ENCODE measurements at places on chromosomes 12 and 14.

GRCh38 chr14:36346052-36346451, 25.6 kb upstream of the MBIP start:
- DNase-seq: peak; percentile 92

DNA sequence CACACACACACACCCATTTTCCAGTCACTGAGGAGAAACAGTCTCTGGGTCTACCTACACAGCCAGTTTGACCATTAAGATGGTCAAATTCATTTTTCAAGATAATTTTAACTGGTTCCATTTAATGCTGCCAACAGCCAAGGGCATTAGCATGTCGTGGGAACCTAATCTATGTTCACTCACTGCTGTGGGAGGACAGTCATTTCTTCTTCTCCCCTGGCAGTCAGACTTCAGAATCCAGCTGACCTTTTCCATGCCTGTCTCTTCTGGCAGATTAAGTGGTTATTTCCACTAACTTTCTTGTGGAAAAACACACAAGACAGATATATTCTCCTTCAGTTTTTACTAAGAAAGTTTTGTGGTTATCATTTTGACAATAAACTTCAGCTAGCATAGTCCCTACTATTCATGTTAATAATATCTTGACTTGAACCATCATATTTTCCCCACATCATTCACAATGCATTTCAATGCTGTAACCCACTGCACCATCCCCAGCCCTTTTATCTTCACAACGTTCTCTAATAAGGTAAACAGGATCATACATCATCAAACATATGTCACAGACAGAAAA, 82.2 kb downstream of the DAD1 start:
- DNase-seq: no peak

DNA sequence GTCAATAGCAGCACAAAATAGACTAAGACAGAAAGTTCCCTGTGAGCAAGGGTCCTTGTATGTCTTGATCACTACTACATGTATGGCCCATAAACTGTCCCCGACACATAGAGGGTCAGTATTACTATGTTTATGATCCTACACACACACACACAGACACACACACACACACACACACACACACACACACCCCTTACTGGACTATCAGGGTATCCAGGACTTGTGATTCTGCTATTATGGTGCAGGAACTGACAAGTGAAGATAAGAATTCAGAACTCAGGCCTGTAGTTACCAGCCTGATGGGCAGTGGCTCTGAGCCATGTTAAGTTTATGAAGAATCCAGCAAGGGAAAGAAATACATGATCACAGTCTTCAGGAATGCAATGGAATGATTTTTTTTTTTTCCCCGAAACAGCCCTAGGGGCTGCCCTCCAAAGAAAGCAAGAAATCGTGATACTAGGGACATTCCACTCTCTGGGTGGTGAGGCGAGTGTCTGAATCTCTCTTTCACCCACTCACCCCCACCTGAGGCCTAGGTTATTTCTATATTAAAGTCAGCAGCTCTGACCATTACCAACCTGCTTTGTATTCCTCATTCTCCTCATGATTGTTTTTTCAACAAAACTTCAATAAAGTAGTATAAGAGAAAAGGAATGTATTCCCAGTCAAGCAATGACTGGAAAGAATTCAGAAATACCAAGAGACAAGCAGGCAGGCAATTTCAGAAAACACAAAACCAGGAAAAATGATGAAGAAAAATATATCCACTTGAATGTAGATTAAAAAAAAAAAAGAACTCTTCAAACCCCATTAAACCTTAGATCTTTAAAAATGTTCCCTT, 105.8 kb downstream of the AVPR1A start:
- no peak for DNase-seq

DNA sequence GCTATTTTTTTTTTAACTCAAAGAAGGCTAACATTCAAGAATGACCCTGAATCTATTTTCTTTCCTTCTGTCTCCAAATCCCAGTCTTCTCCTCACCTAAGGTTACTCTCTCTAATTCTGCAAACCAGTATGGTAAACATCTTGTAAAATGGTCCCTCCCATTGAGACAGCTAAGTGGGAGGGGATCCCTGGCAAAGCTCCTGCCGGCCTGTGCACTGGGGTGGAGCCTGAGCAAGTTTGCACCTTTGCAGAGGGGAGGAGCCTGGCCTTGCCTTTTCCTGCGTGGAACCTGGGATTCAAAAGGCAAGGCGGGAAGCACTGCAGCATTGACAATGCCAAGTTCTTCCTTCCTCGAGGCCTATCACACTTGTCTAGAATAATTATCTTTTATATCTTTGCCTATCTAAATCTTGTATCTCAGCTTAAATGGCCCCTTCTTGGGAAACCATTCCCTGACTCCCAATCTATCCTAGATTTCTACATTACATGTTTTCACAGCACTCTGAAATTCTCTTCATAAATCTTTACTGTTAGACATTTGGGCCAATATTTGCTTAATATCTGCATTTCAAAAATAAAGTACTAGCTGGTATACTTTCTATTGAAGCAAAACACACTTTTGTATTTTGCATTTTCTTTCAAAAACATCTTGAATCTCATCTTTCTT, 83.0 kb downstream of the EPS8 start:
- DNase-seq: no peak

DNA sequence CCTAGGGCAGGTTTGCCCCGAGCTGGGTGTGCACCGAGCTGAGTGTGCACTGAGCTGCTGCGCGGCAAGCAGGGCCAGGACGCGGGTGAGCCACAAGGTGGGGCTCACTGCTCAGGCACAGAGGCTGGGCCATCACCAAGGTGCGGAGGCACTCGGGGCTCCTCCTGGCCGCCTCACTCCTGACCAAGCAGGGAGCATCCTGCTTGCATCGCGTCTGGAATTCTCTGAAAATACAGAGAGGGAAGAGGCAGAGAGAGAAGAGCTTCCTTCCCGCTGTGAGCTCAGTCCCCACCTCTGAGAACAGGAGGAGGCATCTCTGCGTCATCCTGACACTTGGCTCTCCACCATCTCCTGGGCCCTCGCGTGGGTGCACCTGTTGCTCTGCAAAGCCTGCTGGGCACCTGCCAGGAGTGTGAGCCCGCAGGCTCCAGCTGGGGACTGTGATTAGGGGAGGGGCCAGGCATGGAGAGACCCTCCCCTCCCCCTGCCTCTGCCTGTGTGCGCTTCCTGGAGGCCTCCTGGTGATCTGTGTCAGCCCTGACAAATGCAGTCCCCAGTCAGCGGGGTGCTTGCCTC, 116.3 kb downstream of the GLT1D1 start:
- DNase-seq: peak; percentile 98

DNA sequence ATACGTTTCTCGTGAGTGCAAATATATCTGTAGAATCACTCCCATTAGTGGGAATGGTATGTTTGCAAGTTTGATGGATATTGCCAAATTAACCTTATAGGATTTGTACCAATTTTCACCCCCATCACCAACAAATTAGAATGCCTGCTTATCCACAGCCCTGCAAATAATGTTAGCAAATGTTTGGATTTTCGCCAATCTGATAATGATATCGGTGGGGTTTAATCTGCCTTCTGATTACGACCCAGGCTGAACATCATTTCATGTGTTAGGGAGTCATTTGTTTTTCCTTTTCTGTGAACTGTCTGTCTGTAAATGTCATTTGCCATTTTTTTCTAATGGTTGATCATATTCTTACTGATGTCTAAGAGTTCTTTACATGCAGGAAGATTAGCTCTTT, 4.1 kb upstream of the DAZAP2 start:
- no peak for DNase-seq

- DNase-seq: no peak
Observed at GRCh38 chr12:75661908-75662307, 150.5 kb upstream of the KRR1 start.

- DNase-seq: no peak
Observed at GRCh38 chr12:76080729-76081415, 3.6 kb downstream of the NAP1L1 start.

DNA sequence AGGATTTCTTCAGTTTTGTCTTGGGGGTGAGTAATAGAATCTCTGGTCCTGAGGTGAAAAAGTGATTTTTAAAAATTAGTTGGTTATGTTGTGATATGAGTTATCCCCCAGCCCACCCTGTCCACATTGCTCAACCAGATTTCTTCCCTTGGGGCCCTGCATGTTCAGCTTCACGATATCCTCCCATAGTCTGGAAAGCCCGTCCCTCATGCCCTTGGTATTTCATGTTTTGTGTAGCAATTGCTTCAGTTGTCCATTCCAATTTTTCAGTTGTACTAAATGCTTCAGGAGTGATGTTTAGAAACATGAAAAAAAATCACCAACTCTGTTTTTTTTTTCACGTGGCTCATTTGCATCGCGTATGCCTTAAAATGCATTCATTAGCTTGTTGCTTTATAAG, 17.5 kb upstream of the BICD1 start:
- DNase-seq: no peak

DNA sequence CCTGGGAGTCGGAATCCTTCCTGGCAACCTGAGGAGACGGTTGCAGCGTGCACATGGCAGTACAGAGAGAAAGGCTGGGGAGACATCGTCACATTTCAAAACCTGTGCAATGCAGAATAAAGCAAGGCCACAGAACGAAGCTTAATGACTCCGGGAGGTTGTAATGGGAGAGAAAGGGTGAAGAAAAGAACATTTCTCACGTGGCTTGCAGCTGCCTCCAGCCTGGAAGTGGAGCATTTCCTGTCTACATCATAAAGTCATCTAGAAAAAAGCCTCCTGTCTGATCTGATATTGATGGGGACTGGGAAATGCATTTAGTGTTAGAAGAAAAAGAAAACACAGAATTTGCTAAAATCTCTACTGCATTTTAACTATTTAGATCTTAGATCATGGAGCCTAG, 209.3 kb downstream of the TMEM132C start:
- no peak for DNase-seq

DNA sequence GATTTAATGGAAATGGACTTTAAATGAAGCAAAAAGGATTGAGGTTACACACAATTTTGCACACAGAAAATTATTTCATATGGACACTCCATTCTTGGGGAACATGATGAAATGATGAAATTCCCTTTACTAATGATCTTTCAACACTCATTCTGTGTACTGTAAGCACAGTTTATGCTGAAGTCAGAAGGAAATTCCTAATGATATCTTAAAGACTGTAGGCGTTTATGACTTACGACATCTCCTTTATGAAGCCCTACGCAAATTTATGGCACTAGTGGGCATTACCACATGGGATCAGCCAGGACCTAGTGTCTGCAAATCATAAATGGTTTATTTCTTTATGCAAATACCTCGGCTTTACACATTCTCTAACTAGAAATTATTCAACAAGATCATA, 97.9 kb upstream of the SOX5 start:
- DNase-seq: no peak

DNA sequence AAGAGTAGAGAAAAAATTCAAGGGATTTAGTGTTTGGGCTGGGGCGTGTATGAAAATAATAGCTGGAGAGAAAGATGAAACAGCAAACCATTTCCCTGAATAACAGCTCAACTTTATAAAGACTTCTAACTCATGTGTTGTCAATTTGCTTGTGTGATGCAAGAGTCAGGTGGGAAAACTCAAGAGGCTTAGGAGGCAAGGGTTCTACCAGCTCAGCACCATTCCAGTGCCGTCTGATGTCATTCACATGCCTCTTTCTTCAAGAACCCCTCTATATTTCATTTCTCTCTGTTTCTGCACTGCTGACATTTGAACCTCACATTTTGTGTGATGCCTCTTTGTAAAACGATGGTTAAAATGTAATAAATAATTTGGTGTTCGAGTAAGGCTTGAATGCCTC, 192.2 kb downstream of the PRKD1 start:
- no peak for DNase-seq

DNA sequence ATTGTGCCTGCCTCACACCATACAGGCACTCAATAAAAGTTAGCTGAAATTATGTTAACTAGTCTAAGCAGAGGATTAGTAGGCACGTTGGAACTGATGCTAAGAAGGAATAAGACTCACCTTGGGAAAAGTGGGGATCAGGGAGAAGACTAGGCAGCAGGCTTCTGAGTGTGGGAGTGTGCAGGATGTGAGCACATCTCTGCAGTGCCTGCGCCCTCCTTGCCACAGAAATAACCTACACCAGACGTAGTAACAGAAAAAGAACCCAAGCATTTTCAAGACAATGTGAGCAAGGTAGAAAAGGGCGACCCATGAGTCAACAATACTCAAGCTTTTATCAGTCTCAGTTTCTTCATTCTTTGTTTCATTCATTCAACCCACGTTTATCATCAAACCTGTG, 113.9 kb downstream of the CACNA1C start:
- no peak for DNase-seq

GRCh38 chr14:73723406-73723796, 9.2 kb upstream of the PNMA1 start:
- no peak for DNase-seq

GRCh38 chr14:73602994-73603393, 9.3 kb upstream of the ACOT6 start:
- no peak for DNase-seq

- no peak for DNase-seq
Observed at GRCh38 chr12:116971222-116971621, 60.5 kb downstream of the FBXW8 start.

DNA sequence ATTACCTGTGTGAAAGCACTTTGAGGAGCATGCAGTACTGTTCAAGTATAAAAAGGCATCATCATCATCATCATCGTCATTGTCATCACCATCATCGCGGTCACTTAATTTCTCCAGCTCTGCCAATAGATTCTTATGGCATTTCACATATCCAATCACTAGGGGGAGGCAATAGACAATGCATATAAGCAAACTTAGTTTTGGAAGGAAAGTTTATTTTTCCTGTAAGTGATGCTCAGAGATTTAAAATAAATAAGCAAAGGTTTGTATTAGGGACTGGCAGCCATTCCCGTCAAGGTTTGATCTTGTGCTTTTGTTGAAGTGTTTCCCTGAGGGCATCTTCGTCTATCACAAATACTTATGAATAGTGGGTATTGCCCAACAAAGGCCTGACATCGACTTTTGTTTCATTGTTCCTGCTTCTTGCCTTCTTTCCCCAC, 127.4 kb downstream of the KTN1 start:
- no peak for DNase-seq

GRCh38 chr12:31406345-31406744, 80.4 kb upstream of the SINHCAF start:
- DNase-seq: no peak

DNA sequence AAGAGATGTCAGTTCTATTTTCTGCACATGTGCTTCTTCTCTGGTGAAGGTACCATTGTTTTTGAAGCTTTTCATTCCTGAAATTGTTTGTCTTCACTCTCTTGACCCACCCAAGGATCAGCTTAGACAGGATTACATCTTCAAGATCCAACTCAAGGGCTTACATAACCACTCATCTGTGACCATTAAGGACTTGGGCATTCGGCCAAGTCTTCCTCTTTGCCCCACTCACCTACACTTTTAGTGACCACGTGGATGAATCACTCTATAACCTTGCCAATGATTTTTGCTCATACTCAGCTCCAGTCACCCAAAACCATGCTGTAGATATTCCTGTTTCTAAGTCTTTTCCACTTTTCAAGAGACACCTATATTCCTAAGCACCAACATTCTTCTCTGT, 36.5 kb upstream of the SSTR1 start:
- peak; percentile 76 for DNase-seq

GRCh38 chr12:60977966-60978365, 1282.2 kb upstream of the USP15 start:
- no peak for DNase-seq

GRCh38 chr12:54407183-54407905, 11.7 kb downstream of the ITGA5 start:
- DNase-seq: no peak

All from NCI-H187 (cell line).